ENCODE measurements at places on chromosomes 5 and 9.
A peak's percentile ranks its signal among the peaks of the same experiment; 100 is the strongest.

GRCh38 chr5:68435611-68436010, 220.1 kb downstream of the PIK3R1 start:
- no peak for DNase-seq

- no peak for DNase-seq
Observed at GRCh38 chr9:4762886-4763541, 22.0 kb upstream of the AK3 start.

DNA sequence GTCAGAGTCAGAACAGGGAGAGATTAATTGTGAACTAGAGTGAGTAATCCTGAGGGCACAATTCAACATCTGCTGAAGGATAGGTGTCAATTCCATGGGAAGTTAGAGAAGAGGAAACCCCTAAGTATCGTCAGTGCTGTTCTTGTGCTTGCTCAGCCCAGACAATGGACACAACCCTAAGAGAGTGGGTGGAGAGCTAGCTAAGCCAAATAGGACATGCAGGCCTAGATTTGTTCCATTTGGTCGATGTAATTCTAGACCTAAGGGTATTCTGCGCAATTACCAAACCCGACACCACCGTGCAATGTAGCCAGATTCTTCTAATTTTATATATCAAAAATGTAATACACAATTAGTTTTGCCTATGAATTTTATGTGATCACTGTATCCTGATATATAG, 431.6 kb downstream of the SH3GL2 start:
- no peak for DNase-seq

DNA sequence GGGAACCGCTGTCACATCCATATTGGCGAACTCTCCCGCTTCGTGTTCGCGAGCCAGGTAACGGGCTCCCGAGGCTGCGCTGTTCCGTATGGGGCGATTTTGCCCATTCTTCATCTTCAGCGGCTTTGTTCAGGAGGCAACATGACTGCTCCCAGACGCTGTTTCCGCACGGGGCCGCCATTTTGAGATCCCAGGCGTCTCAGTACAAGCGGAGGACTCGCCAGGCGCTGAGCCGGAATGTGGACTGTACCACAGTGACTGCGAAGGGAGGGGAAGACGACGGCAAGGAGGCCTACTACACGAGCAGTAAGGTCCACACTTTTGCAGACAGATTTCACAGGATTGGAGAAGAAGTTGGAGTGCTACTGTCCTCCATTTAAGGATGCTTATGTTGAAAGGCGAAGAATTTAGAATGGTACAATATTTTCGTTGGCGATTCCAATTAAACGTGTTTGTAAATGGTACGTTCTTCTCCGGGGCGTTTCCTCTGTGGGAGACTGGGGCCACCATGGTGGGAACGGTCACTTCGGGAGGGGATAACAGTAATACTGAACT, 41.6 kb upstream of the ZNF300 start:
- no peak for DNase-seq

DNA sequence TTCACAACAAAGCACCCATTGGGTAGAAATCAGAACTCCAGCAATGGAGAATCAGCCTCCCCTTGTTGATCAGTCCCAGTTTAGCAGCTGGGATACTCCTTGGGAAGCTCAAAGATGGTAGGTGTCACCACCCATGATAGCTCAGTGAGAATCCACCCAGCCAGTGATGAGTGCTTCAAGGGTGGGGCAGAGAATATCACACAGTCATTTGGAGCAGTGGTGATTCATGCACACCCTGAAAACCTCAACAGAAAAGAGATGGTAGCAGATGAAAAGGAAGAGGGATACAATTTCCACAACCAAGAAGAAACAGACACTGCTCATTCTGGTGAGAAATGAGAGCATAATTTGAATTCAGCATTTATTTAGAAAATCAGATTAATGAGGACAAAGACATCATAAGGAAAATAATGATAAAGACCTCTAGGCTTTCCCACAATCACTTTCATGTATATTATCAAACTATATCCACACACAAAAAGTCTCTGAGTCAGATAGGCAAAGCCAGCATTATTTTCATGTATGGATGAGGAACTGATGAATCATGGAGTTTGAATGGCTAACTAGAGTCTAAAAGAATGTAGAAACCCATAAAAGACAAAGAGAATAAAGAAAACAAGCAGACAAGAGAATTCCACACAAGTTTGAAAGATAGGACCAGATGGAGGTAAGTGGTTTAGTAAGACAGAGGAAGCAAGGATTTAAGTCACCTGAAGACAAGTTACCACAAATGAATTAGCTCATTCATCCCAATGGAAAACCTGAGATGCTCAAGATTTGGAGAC, 82.9 kb downstream of the FEM1C start:
- DNase-seq: peak; percentile 84

DNA sequence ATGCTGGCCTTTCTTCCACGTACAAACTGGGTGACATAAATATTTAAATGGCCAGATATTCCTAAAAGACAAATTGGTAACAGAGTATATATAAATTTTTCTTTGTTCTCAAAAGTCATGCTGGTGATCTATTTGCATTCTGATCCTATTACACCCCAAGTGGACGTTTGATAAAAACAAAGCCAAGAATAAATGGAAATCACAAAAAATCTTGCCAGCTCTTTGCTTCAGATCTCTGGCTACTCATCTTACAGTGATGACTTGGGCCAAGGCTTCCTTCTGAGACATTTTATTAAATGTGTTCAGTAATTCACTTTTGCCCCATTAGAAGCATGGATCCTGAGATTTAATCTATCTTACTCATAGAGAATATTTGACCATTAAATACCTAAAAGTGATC, 444.3 kb upstream of the PIK3R1 start:
- DNase-seq: no peak

DNA sequence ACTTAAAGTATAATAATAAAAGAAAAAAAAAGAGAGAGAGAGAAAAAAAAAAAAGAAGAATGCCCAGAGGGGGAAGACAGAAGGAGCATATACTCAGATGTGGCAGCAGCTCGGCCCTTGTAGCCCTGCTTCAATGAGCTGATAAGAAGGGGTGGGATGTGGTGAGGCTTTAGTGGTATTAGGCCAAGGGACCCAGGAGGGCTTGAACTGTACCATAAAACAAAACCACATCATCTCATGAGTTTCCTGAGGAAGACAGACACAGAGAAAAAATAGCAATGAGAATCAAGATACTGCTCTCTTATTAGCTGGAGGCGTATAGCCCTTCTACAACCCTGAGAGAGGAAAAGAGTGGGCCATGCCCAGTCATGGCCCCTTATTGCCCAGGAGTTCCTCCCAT, 72.8 kb downstream of the SLC1A1 start:
- no peak for DNase-seq

DNA sequence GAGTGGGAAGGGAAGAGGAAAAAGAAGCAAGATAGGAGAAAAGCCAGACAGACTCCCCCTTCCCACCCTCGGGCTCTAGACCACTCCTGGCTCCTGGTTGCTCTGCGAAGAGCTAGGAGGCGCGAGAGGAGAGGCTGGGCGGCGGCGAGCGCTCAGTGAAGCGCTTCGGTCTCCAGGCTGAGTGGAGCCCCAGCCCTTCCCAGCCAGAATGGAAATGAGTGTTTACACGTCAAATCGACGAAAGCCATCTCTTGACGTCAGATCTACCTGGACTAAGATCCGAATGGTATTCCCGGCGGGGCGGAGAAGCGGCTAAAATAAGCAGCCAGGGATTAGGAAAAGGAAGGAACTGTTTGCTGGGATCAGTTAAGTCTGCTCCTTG, at the start of gene PCSK1:
Gene PCSK1, minus strand, starts transcription at position 183 of the 382 bp plus-strand sequence. CDS start 206 bp downstream, outside the sequence.
- DNase-seq: no peak

DNA sequence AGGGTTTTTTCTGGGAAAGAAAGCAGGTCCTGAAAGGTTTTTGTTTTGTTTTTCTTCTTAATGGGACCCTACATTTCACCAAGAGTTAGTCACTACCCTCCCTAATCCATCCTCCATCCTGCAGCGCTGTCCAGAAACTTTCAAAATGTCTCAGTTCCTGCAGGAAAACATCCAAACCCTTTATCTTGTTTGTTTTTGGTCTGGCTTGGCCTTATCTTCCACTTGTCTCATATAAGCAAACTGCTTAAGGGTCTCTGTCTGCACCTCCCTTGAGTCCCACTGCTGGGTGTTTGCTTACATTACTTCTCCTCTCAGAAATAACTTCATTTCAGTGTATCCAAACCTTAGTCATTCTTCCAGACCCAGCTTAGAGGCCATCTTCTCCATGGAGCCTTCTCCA, 11.0 kb upstream of the TRAF1 start:
- no peak for DNase-seq

DNA sequence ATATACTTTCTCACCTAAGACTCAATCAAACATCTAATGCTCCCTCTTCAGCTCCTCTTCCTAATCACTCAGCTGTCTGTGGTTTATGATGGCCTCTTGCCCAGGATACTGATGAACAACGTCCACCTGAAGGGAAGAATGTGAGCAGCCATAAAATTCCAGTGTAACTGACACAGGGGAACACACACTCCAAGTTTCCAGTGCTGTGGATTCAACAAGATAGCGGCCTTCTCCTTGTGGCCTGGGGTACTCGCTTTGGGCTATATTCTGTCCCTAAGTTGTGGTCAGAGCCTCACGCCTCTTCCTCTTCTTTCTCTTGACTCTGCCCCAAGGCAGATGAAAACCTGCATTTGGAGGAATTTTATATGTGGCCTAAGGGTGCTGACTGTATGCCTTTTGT, 11.7 kb downstream of the B4GALT1 start:
- no peak for DNase-seq

DNA sequence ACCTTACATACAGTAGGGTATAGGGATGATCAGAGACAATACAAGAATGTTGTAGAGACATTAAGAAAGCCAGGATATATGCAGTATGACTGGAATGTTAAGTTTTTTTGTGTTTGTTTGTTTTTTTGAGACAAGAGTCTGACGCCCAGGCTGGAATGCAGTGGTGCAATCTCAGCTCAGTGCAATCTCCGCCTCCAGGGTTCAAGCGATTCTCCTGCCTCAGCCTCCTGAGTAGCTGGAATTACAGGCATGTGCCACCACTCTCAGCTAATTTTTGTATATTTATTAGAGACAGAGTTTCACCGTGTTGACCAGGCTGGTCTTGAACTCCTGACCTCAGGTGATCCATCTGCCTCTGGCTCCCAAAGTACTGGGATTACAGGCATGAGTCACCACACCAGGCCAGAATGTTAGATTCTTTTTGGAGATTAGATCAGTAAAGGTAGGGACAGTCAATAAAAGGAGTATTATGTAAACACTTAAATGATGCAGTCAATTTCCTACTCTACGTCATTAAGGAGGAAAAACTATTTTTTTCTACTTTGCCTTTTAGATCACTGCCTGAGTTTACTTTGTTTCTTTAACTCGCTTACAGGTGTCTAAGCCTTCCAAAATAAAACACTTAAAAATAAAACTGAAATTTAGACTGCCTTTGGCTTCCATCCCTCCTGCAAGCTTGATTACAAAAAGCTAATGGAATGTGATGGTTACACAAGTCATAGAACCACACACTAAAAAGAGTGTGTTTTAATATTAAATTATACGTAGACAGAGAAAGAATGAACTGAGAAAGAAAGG, 6.8 kb upstream of the HNRNPA0 start:
- DNase-seq: no peak

All from activated CD4-positive, alpha-beta T cell treated with anti-CD3 and anti-CD28 coated beads, Interleukin-2, Interleukin-4, amounts not matched to agents 100 ng/mL and 50 ng/mL, durations not matched to agents 16 hours and 8 hours (primary cell).